Psoas muscle (tissue), 8 donors: ENCODE measurements at places on chromosomes 7 and 10.
A peak's percentile ranks its signal among the peaks of the same experiment; 100 is the strongest.

GRCh38 chr7:1987084-1987535 lies 245.6 kb downstream of the MAD1L1 start:
- no peak for DNase-seq

DNA sequence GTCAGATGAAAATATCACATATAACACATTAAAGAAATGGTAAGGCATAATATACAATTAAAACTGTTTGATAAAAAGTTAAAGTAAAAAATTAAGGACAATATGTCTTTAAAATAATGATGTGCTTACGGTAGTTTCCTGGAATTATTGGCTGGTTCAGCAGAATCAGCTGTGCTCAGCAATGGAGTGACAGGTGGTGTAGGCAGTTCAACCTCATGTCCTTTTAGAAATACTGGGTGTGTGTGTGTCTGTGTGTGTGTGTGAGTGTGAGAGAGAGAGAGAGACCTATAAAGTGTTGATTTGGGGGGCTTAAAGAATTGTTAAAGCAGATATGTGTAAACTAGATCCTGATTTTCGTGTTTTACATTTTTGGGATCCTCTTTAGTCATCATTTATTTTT lies 141.2 kb downstream of the ADAM22 start:
- no peak for DNase-seq

DNA sequence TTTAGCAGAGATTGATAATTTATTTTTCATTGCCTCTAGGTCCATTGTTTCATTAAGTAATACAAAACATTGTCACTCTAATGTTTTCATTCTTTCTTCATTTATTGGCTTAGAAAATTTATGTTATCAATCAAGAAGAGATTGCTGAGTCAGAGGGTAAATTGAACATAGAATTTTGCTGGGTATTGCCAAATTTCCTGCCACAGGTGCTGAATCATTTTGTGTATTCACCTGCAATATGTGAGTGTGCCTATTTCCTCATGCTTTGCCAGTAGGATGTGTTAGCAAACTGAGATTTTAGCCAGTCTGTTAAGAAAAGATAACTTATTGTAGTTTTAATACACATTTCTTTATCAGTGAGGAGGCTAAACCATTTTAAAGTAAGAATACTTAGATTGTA lies 38.0 kb downstream of the MARCHF5 start:
- DNase-seq, result no peak

DNA sequence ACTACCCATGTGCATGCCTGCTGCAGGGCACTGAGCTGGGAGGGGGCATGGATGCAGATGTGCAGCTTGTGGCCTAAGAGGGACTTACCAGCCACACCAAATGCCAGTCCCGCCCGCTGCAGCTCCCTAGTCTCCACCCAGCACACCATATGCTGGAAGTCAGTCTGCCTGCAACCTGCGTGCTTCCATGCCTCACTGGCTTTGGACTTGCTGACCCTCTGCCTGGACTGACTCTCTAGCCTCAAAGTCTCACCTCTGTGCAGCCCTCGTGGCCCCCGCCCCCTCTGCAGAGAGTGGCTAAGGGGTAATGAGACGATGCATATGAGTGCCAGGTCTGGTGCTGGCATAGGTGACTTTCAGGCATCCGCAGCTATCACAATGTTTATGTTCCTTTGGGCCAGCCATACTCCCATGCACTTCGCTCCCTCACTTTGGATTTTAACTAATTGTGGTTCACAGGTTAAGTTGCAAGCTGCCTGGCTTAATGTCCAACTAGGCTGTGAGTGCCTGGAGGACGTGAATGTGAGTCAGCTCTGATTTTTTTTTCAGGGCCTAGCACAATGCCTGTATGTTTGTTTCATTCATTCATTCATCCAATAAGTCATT lies 21.7 kb downstream of the TRIM8 start:
- DNase-seq, result peak; percentile 20

DNA sequence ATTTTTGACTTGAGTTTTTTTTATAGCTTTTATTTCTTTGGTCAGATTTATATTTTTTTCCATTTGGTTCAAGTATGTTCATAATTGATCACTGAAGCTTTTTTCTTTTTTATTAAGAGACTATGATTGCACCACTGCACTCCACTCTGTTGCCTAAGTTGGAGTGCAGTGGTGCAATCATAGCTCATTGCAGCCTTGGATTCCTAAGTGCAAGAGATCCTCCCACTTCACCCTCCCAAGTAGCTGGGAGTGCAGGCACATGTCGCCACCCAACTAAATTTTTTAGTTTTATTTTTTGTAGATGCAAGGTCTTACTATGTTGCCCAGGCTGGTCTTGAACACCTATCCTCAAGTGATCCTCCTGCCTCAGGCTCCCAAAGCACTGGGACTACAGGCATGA lies 97.7 kb upstream of the KIF5B start:
- no peak for DNase-seq

DNA sequence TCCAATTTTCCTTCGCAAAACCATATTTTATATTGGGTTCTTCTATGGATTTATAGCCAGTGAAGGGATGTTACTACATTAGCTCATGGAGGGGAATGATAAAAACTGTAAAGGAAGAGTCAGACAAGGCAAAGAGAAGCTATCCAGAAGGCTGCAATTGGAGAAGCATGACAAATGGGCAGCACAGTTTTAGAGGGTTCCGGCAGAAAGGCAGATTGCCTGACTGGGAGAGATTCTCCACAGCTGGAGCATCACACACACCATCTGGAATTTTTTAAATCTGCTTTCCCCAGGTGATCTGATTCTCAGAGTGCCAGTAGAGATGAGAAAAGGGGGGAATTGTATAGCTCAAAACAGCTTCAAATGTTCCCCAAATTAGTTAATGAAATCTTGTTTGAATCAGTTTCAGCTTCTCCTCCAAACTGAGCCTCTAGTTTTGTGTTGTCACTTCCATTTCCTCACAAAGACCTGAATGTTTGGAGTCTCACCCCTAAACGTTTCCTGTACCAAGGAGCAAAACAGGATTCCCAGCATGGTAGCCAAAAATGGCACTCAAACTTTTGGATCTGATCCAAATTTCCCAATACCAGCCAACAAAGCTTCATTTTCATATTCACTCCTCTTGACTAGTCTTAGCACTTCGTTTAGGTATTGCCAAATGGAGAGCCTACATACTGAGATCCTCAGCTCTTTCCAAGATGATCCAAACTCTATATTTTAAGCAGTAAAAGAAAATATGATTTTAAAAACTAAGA lies 177.5 kb downstream of the HPSE2 start:
- no peak for DNase-seq

DNA sequence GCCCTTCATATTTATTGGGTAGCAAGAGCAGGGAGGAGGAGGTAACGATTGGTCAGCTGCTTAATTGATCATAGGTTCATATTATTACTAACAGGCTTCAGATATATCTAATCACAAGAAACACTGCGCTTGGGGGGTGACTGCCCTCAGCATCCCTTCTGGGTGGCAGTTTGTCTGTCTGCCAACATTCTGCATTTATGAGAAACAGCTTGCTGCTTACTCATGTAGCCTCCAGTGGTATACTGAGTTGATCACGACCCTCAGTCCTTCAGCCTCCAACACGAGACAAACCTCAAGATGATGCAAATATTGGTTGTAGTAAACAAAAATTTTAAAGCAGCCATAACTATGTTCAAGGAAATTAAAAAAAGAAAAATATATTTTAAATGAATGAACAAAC lies 657.8 kb upstream of the PHF14 start:
- DNase-seq, result no peak

DNA sequence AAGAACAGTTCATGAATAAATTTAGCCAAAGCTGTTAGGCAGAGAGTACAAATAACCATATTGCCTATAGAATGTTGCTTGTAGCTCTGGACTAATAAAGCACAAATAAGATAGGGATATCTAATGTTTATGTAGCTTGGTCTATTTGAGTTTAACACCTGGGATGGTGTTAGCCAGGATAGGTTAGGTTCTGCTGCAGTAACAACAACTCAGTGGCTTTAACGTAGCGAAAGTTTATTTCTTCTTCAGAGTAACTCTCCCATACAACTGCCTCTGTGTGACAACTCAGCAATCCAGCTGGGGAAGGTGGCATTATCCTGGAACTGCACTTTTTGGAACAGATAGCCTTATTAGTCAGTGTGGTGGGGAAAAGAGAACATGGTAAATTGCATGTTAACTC lies 52.2 kb upstream of the STEAP4 start:
- DNase-seq, result no peak

DNA sequence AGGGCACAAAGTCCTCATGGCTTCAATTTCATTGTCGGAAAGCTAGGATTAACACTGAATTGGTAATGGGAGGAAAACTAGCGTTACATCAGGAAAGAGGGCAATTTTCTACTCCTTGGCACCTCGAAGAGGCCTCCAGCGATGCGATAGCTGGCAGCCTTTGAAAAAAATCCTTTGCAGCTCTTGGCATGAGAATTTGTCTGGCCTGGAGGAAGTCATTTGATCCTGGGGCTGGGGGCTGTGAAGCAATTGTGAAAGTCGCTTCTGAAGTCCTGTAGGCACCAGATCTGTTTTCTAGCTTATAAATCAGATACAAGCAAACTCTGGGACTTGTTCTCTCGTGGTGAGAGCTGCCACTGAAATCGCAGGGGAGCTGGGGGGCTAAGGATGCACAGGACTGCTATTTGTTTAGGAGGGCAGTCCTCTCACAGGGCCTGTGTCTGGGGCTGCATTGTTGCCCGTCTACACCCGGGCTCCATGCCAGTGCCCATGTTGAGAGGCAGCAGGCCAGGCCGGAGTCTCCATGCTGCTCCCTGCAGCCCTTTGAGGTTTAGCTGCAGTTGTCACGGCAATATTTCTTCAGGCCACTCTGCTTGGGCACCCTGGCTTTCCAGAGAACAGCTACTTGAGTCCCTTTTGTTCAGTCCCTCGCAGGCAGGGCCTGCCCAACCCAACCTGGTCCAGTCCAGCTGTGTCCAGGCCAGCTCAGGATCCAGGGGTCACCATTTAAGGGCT lies 206.8 kb upstream of the LYZL1 start:
- no peak for DNase-seq

GRCh38 chr7:83925860-83926259 lies 268.7 kb downstream of the SEMA3A start:
- no peak for DNase-seq

- no peak for DNase-seq
Observed at GRCh38 chr7:41045556-41046123, 657.2 kb downstream of the INHBA start.

GRCh38 chr7:44151956-44152355 lies 10.8 kb upstream of the MYL7 start:
- DNase-seq, result no peak

- no peak for DNase-seq
Observed at GRCh38 chr10:119129721-119130120, 25.8 kb downstream of the DENND10 start.

DNA sequence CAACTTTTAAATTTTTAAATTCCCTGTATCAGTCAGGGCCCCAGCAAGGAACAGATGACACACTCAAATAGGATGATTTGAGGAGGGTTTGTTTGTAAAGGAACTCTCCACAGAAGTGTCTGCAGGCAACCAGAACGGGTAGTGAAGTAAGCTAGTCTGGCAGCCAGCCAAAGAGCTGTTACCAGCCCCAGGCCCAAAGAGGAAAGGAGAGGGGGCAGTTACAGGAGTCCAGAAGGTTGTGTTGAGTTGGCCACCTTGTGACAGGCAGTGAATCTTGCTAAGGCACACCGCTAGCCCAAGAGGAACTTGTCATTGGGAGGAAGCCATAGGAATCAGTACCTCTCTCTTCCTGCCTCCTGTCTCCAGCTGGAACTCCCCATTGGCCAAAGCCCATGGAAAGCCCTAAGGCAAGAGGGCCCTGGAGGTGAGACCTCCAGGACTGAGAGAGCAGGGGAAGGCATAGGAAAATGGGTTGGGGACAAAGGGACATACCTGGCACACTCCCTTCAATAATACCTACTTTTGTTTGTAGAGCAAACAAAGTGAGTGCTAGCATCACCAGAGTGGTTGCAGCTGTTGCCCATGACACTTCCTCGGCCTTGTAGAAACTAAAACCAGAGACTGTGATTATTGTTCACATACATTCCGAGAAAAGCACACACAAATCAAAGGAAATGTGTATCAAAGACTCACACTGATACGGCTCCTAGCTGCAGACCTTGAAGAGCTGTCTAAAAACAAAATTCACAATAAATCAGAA lies 25.4 kb upstream of the GATAD1 start:
- no peak for DNase-seq

GRCh38 chr10:101781984-101782810 lies 1.0 kb downstream of the NPM3 start:
- no peak for DNase-seq

- no peak for DNase-seq
Observed at GRCh38 chr7:140080919-140081318, 18.2 kb upstream of the PARP12 start.

- DNase-seq, result no peak
Observed at GRCh38 chr7:139482662-139483466, 609 bp downstream of the KLRG2 start.

DNA sequence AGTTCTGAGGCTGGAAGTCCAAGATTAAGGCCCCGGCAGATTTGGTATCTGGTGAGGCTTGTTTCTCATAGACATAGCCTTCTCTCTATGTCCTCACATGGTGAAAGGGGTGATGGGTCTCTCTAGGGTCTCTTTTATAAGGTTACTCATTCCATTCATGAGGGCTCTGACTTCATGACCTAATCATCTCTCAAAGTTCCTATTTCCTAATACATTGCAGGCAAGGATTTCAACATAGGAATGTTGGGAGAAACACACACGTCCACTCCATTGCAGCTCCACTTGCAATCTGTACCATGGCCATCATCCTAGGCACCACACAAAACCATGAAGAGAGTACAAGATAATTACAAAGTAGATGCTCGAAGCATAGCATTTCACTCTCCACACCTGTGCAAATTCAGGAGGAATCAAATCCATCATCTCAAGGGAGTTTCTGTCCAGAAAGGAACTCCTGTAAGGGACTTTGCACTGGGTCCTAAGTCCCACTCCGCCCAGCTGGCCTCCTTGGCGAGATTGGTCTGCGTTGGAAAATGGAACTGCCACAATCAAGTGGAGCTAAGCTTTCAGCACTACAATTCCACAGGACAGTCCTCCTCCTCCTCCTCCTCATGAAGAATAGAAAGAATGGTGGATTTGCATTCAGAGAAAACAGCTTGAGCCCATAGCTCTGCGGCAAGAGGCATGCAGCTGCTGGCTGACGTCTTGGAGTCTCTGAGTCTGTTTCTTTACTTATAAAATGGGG lies 8.8 kb downstream of the DDC start:
- DNase-seq, result no peak

DNA sequence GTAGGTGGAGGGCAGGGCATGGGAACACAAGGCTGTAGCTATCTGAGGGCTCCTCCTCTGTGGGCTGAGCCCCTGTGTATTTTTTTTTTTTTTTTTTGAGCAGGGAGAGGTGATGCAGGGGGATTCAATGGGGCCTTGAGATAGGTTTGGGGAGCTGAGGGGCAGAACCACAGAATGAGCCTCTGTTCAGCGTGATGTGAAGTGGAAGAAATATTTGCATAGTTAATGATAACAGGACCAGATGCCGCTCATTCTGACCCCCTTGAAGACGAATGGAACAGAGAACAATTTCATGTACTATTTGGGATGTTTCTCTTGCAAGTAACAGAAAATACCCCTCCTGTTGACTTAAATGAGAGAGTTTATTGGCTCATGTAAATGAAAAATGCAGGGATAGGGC lies 69.7 kb upstream of the EMX2 start:
- DNase-seq, result no peak

GRCh38 chr10:19003341-19003740 lies 45.3 kb upstream of the MALRD1 start:
- no peak for DNase-seq
